ENCODE measurements at places on chromosomes 5 and 9.

GRCh38 chr5:170606941-170607340 lies 103.1 kb downstream of the KCNIP1 start:
- no peak for DNase-seq

GRCh38 chr9:130138171-130138653 lies 34.0 kb upstream of the NCS1 start:
- peak; percentile 99 for DNase-seq

- no peak for DNase-seq
These were observed 58.5 kb upstream of the PJA2 start for GRCh38 chr5:109468288-109468676.

- no peak for DNase-seq
These were observed 46.1 kb upstream of the CDKN2AIPNL start for GRCh38 chr5:134457801-134458200.

DNA sequence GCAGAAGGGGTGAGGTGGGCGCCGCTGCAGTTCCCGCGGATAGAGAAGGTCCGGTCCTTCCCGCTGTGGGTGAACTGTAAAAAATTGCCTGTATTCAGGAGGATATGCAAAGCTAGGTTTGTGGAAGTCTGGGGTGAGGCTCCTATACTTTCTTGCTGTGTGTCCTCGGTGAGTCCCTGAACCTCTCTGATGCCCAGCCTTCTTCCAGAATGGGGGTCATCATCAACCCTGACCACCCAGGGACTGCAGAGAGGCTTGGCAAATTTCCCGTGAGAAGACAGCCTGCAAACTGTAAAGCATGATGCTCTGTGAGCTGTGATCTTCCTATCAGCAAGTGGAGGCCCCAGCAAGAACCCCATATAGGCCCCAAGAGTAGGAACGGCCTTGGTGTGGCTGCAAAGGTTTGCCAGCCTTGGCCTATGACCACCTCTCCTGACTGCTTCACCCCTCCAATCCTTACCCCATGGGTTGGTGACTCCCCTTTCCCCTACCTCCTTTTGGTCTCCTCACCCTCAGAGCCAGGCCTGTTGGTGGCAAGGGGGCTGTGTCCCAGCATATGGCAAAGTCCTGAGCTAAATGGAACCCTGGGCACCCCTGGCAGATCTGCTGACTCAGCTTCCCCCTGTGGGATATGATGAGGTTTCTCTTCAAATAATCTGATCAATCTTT lies 760 bp downstream of the ALDH1B1 start:
- DNase-seq = no peak

- no peak for DNase-seq
These were observed 38.4 kb downstream of the TLE4 start for GRCh38 chr9:79610019-79610631.

DNA sequence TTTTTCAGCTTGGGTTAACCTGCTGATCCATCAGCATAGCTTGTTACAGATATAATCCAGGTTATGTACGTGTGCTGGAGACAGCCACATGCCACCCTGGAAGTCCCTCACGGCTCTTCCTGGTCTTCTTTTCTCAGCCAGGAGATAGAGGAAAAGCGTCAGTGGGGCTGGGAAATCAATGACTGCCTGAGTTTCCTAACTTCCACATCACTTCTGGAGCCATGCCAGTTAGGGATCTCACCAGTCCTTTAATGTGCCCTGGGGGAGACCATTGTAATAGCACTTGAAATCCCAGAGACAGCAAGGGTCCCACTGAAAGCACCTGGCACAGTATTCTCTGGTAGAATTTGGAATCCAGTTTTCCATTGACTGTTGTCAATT lies 29.2 kb downstream of the ANXA2R start:
- no peak for DNase-seq

DNA sequence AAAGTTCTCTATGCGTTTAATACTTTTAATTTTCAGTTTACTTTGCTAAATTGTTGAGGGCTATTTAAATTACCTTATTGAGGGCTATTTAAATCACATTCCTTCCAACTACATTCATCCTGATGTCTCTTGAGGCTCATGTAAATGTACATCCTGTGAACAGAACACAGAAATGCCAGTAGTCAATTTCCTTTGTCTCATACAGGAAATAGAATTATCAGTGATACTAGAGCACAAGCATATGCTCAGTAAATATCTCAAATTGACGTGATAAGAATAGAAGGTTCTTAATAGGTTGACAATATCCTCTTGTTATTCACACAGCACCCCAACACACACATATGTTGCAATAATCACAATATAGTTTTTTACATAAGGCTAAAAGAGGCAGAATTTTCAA lies 449.0 kb downstream of the CYLC2 start:
- no peak for DNase-seq

DNA sequence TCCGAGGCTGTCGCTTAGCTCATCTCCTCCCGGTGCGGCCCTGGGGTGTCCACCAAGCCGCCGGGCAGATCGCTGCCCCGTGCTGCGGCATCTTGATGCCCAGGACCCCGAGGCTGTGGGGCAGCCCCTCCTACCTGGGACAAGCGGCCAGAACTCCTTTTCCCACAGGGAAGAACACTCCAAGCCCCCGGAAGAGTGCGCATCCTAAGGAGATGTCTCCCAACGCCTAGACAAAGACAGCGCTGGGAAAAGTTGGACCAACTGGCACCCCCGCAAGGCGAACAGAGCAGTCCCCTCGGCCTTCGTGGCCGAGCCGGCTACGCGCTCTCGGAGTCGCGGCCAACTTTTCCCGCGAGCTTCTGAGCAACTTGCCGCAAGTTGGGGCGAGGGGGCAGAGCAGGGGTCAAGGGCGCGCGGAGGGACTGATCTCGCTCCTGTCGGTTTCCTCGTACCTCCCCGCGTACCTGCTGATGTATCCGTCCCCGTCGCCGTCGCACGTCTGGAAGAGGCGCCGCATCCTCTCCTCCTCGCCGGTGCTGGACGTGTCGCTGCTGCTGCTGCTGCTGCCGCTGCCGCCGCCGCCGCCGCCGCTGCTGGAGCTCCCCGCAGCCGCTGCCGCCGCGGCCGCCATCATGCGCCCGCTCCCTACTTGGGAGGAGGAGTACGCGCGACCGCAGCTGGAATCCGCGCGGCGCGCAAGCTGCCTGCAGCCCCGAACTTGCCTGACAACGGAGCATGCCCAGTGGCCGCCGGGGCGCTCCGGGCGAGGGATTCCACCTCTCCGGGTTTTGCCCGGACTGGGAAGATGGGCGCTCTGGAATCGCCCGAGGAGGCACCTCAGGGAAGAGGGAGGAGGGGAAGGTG lies at the start of gene MCC:
MCC (minus strand) TSS at position 673 of the 864 bp plus-strand sequence.
- peak; percentile 92 for DNase-seq

GRCh38 chr5:16585041-16585667 lies 31.6 kb downstream of the RETREG1 start:
- DNase-seq = no peak

- DNase-seq = no peak
These were observed 83.3 kb upstream of the IGFBPL1 start for GRCh38 chr9:38507587-38507986.

GRCh38 chr5:112239996-112240395 lies 179.1 kb downstream of the EPB41L4A start:
- DNase-seq = no peak

DNA sequence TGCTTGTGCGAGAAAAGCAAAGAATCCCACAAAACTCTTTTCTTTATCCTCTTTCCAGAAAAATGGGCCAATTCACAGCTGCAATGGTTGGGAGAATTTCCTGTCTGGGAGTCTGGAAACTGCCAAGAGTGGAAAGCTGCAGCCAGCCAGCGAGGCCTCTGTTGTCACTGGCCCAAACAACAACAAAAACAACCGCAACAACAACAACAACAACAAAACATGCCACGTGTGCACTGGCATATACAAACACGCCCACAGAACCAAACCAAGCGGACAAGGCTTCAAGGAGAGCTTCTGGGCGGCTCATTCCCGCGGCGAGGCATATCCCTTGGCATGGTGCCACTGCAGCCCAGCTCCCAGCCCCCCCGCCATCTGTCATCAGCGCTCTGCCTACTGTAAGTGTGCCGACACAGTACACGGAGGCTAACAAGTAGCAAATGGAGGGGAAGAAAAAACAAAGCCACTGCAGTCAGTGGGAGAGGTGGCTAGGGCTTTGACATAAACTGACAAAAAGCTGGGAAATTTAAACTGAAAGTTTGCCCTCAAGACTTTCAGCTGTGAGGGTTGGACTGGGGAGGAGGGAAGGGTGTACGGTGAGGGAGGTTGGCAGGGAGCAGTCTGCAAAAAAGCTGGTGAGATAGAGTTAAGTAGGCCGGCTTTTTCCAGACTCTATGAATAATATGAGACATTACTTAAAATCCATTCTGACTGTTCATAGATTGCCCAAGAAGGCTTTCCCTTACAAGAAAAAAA lies 165.0 kb upstream of the ZNF462 start:
- DNase-seq = peak; percentile 92

- DNase-seq = no peak
These were observed 23.0 kb downstream of the ZNF474 start for GRCh38 chr5:122152266-122152900.

DNA sequence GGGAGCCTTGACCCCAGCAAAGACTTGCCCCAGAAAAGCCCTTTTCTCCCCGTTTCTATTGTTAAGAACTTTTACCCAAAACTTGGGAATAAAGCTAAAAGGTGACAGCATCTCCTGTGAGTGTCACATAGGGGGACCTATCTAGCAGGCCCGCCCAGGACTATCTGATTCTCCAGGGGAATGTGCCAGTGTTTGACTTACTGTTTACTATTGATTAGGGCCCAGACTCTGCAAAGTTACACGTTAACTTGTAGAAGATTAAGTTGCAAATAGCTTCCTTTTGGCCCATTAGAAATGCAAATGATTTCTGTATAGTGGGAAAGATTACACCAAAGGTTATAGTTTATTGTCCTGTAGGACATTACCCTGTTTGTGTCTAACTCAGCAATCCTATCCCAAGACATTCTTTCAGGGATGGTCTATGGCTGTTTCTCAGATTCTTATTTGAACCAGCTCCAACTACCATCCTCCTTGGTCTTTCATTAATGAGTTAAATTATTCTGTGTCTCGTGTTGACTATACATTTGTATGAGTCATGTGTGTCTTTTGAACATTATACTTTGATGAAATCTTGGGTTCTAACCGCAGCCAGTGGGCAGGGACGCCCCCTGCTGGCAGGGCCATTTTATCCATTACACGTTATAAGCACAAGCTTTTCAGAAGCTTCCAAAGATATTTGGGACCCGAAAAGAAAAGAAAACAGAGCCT lies 60.7 kb downstream of the HRH2 start:
- no peak for DNase-seq

GRCh38 chr5:963673-964531 lies 44.7 kb upstream of the NKD2 start:
- DNase-seq = peak; percentile 77

GRCh38 chr9:75242426-75242825 lies 154.1 kb downstream of the OSTF1 start:
- no peak for DNase-seq

- no peak for DNase-seq
These were observed 64.4 kb downstream of the PIK3R1 start for GRCh38 chr5:68279984-68280383.

- peak; percentile 81 for DNase-seq
These were observed 25.0 kb upstream of the HMCN2 start for GRCh38 chr9:130240410-130241197.

DNA sequence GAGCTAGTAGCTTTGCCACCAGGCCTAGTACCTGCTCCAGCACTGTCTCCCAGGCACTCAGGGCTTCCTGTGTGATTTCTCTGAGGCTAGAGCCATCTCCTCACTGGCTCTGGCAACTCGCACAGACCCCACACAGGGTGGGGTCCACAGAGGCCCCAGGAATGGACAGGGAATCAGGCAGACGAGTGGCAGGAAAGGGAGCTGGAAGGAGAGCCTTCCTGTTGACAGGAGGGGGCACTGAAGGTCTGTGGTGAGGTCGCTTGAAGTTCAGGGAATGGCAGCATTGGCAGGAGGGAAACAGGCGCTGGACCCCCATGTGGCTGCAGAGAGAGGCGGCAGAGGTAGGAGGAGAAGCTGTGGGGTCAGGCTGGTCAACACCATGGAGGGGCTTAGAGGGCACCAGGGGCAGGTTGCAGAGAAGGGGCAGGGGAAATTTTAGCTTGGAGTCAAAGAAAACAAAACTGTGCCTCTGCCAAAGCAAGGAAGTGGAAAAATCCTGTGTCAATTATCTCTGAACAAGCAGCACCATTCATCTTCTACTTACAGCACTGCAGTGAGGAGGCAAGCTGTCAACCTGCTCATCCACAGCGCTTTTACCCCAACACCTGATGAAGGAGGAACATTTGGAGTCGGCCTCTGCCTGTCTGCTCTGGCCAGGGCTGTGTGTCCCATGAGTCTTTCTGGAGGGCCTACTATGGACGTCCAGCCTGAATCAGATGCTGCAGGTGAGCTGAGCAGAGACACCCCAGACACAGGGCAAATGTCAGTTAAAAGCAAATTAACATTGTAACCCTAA lies 270.2 kb downstream of the FSTL4 start:
- DNase-seq = no peak

DNA sequence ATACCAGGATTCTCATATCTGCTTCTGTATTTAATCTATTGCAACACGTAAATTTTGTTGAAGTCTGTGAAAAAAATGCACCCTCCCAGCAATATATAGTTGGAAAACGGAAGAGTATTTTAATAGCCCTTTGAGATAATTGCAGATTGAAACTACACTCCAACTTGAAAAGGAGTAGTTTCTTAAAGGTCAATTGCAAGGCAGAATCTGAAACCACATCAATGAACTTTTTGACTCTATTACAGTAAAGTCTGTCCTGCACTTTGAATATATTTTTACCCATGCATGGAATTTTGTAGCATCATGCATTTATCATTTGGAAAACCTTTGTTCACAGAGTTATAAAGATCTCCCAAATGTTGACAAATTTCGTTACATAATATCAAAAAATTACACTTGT lies 311.6 kb upstream of the NREP start:
- DNase-seq = no peak

- peak; percentile 58 for DNase-seq
These were observed 11.3 kb upstream of the SVEP1 start for GRCh38 chr9:110590816-110591215.

- DNase-seq = peak; percentile 64
These were observed 2074.5 kb downstream of the MAT2B start for GRCh38 chr5:165579911-165580310.

GRCh38 chr5:10579536-10580521 lies 16.0 kb downstream of the ANKRD33B start:
- no peak for DNase-seq

- no peak for DNase-seq
These were observed 424.7 kb upstream of the FAM174A start for GRCh38 chr5:100110497-100110896.

- DNase-seq = no peak
These were observed 117.1 kb downstream of the DMXL1 start for GRCh38 chr5:119187776-119188529.

GRCh38 chr5:82991059-82991458 lies 86.1 kb downstream of the TMEM167A start:
- no peak for DNase-seq

DNA sequence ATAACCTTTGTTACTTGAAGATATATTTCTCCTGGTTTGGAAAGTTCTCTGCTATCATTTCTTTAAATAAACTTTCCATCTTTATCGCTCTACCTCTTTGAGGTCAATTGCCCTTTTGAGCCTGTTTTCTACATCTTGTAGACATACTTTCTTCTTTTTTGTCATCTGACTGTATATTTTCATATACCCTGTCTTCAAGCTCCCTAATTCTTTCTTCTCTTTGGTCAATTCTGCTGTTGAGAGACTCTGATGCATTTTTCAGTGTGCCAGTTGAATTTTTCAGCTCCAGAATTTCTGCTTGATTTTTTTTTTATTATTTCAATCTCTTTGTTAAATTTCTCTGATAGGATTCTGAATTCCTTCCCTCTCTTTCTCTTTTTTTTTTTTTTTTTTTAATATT lies 511.2 kb upstream of the GRAMD2B start:
- DNase-seq = no peak

All from amniotic epithelial cell (primary cell).